ENCODE measurements at places on chromosomes 3 and 15.

GRCh38 chr15:57337868-57338411 lies 38.4 kb upstream of the CGNL1 start:
- DNase-seq, result no peak

DNA sequence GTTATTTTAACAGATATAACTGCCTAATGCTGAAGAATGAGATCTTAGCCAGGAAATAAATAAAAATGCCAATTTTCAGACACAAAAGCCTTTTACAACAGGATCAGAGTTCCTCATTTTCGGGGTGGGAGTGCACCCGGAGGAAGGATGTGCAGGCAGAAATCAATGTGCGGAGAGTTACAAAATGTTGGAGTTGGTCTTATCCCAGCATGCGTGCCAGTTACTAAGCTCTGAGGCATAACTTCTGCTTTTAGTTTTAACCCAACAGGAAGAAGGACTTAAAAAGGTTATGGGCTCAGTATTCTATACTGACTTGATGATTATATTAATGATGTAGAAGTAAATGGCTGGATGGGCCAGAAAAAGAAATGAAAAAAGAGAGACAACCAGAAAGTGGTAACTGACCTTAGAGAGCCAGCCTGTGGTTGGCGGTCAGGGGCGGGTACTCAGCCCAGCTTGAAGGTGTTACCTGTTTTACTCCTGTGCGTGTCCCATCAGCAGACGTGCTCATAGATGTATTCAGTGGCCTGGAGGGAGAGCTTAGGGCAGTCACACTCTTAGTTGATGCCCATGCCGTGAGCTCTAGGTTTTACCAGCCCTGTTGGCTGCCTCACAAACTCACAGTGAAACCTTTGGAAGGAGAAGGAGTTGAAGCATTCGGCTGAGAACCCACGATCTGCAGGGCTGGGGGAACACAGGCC lies 164.7 kb downstream of the SV2B start:
- DNase-seq, result peak; percentile 81

DNA sequence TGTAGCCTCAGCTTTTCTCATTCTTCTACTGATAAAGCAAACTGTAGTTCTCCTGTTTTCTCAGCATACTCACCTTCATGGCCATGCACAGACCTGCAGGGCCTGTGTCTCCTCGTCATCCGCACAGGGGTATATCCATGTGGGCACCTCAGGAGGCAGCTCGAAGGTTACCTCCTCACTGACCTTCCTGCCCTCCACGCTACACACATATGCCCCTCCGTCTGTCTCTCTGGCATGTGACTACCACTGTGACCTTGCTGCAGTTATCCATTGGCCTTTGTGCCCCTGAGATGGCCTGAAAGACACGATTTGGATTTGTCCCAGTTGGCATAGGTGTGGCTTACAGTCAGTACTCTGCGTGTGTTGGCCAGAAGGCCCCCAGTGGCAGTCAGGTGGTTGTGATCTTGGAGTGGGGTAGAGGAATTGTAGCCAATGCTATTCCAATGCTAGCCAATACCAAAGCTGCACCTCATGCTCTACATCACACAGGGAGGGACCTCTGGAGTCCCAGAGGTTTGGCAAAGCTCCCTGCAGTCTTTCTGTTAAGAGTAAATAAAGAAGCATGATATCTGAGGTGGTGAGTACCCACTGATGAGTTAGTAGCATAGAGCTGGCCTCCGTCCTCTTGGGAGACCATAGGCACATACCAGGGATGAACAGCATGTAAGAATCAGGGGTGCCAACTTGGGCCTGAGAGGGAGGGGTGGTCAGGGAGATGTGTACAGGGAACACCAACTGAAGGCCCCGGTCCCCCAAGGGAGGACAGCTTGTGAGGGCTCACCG lies 143.4 kb downstream of the EEFSEC start:
- no peak for DNase-seq

- DNase-seq, result no peak
Observed at GRCh38 chr15:68295014-68295805, 17.7 kb downstream of the FEM1B start.

DNA sequence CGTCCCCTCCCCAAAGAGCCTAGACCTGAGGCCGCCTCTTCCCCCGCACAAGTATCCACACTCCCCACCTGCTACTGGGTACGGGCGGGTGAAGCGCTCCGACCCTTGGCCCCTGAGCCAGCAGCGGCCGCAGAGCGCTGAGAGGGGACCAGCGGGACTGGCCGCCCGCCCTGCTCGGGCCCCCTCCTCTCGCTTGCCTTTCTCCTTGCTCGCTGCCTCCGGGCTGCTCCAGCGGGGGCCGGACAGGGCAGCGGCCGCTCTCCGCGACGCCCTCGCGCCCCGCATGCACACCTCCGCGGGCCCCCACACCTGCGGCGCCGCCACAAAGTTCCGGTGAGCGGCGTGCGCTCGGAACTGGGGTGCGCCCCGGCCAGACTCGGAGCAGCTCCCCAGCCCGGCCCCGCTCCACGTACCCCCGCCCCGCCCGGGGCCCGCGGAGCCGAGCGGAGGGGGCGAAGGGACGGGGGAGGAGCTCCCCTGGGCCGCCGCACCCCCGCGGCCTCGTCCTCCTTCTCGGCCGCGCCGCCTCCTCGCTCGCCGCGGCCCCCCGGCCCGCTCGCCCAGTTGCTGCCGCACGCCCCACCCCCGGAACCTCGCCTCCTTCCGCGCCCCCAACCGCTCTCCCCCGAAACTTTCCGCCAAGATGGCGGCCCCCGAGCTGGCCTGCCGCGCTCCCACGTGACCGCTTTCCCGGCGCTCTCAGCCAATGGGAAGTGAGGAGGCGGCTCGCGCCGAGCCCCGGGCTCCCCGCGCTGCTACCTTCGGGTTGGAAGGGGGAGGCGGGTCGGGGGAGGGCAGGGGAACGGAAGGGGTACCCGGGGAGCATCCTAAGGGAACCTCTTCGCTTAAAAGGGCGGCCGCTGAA lies 704 bp downstream of the DLG1 start:
- DNase-seq, result peak; percentile 97

DNA sequence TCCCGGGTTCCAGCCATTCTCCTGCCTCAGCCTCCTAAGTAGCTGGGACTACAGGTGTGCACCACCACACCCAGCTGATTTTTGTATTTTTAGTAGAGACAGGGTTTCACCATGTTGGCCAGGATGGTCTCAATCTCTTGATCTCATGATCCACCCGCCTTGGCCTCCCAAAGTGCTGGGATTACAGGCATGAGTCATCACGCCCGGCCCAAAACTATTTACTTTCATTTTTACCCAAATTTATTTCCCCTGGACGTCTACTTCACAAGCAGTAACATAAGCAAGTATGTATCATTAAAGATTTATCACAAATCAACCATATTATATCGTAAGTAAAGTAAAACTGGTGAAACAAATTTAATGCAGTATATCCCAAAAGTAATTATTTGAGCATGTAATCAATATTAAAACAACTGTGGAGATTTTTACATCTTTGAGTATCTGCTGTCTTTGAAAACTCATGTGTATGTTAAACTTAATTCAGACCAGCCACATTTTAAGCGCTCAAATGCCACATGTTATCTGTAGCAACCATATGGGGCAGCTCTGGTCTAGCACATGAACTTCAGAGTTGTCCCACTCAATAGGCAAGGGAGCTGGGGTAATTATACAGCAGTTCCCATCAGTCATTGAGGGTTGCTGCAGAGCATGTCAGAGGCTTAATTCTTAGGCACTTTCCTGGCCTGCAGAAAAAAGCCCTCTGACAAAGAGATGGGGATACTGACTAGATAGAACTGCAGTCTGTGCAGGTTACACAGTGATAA lies 185.7 kb upstream of the CTDSPL start:
- DNase-seq, result peak; percentile 81

- DNase-seq, result no peak
Observed at GRCh38 chr15:83928392-83928734, 274.4 kb downstream of the ADAMTSL3 start.

GRCh38 chr15:65772930-65773329 lies 19.2 kb downstream of the DENND4A start:
- peak; percentile 45 for DNase-seq

DNA sequence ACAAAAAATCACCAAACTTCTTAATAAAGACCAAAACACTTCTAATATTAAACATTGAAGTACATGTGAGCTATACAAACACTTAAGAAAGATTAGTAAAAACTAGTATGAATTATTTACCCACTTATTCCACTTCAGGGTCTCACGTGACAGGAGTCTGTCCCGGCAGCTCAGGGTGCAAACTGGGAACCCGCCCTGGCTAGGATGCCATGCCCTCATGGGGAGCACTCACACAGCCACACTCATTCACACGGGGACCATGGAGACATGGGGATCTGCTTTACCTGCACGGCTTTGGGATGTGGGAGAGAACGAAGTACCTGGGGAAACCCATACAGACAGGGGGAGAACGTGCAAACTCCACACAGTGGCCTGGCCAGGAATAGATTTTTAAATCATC lies 179.3 kb upstream of the UBE3A start:
- no peak for DNase-seq

DNA sequence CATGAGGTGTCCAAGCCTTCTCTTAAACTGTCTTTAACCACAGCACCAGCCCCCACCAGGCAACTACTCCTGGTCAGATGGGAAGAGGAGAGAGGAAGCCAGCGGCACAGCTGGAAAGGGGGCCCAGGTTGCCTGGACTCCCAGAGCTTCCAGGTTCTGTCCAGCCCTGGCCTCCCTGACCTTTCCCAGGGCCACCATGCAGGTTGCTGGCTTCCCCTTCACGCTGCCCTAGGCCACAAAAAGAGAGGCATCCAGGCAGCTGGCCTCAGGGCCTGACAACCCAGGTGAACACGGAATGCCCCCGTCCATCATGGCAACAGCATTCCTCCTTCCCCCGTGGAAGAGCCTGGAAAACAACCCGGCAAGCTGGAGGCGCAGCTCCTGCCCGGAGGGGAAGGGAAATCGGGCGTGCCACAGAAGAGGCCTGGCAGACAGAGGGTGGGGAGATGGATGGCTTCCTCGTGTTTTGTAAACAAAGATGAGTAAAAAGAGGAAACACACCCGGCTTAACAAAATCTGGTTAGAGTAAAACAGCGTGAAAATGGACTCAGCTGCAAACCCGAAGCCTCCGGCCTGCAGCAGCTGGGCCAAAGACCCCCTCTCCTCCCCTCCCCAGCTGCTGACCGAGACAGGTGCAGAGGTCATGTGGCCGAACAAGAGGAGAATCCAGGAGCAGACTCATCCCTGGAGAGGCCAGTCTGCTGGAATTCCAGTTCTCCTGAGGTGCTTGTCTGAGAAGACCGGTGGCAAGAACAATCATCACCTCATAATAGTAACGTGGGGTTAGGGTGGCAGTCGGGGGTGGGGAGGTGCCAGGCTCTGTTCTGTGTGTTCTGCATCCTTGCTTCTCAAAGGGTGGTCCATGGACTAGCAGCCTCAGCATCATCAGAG lies 15.5 kb downstream of the BMF start:
- no peak for DNase-seq

DNA sequence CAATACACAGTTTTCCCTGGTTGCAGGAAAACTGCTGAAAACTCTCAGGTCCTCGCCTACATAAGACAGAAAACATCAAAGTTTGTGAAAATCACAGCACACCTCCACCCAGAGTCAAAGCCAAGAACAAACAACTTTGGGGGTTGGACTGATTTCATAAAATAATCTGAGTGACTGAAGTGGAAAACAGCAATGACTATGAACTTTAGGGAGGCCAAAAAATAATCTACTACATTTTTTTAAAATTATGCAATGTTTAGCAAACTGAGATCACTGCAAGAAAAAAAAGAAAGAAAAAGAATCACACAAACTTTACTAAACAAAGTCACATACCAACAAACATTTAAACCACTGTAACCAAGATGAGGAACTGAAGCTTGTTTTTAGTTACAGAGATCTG lies 15.9 kb upstream of the FOXP1 start:
- DNase-seq, result no peak

DNA sequence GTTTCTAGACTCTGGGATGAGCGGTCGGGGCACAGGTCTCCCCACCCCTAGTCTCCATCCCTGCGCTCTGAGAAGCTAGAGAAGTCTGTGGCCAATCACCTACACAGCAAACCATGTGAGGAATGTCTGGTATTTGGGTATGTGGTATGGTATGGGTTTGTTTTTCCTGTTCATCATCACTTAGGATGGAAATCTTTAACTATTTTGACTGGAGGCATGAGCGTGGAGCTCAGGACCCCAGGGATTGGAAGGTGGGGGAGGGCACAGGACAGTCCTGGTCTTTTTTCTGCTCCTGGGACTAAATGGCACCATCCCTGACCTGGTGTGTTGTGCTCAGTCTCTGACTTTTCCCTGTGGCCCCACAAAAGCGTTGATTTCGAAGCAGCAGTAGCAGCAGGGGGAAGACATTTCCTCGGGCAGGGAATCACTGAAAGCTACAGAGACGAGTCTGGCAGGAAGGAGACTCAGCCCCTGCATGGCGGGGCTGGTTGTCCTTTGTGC lies 191.7 kb upstream of the TPM1 start:
- no peak for DNase-seq

GRCh38 chr15:47541562-47541961 lies 175.7 kb upstream of the SEMA6D start:
- DNase-seq, result no peak

DNA sequence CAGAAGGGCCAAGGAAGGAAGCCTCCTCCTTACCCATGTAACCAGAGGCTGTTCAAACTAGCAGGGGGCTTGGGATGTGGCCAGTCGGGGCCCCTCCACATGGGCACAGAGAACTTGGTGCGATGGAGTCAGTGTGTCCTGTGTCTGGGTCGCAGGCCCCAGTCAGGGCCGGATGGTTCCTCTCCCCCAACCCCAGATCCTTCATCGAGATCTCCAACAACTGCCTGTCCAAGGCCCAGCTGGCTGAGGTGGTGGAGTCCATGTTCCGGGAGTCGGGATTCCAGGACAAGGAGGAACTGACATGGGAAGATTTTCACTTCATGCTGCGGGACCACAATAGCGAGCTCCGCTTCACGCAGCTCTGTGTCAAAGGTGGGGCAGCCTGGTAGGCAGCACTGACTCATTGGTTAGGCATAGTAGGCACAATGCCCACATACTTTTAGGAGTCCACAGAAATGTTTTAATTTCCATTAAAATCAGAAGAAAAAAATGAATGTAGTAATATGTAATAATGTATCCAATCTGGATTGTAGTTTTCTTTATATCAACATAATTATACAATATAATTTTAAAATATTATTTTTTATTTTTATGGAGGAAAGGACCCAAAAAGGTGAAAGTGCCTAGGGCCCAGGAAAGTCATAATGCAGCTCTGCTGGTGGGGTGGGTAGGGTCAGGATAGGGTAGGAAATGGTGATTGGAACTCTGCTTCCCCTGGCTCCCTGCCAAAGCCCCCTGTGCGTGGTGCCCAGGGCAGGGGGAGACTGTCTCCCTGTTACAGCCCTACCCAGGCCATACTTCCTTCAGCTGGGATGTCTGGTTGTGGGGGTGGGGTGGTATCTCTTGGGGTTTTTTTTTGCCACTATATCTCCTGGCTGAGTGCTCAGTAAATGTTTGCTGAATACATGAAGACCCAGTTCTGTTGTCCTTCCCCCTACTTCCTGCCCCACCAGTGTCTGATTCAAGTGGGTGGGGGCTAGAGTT lies 18.6 kb downstream of the DUOX1 start:
- DNase-seq, result no peak

DNA sequence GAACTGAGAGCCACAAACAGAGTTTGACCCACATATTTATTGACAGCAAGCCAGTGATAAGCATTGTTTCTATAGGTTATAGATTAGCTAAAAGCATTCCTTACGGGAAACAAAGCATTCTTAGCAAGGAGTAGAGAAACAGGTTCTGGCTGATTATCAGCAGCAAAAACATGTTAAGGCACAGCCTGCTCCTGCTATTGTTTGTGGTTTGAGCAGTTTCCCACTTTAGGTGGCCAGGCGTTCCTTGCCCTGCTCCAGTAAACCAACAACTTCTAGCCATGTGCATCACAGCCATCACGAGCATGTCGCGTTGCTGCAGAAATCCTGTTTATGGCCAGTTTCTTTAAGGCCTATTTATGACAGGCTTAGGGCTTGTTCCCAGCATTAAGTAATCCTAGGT lies 44.7 kb upstream of the C2CD4B start:
- DNase-seq, result no peak

GRCh38 chr15:90819390-90819789 lies 49.0 kb upstream of the FURIN start:
- DNase-seq, result peak; percentile 32
